ENCODE measurements at places on chromosomes 1 and 21.

GRCh38 chr1:6098303-6099215 is 52.9 kb downstream of the KCNAB2 start:
- DNase-seq: peak; percentile 26

DNA sequence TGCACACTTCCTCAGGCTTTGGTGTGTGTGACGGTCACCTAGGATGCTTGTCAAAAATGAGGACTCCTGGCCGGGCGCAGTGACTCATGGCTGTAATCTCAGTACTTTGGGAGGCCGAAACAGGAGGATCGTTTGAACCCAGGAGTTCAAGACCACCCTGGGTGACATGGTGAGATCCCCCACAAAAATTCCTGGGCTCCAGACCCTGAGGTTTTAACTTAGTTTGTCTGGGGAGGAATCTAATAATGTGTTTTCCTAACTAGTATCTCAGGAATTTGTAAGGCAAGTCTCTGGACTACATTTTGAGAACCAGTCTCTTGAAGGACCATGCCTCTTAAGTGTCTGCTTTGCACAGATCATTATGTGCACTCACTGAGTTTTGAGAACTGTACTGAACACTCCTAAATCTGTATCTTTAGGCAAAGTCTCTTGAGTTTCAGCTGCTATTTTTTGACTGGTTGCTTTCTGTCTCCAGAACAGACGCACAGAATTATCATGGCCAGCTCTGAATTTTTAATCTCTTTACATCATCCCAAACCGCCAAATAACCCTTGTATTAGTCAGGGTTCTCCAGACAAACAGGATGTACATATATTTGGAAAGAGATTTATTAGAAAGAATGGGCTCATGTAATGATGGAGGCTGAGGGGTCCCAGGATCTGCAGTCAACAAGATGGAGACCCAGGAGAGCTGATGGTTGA is 45.5 kb upstream of the VANGL1 start:
- DNase-seq: peak; percentile 68

DNA sequence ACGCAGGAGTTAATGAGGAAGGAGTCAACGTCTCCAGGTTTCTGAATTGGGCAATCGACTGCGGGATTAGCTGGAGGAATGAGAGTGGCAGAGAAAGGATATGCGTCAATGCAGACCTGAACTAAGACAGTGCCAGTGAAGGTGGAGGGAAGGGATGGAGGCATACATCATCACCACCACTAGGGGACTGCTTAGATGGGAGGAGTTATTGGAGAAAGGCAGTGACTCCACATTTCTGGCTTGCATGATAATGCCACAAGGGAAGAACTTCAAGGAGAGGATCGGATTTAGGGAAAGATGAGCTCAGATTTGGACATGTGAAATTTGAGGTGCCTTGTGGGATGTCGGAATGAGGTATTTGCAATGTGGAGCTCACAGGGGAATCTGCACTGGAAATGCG is 17.5 kb downstream of the VASH2 start:
- DNase-seq: peak; percentile 73

GRCh38 chr1:202145068-202145743 is 669 bp upstream of the ARL8A start:
- no peak for DNase-seq

GRCh38 chr1:61221642-61222041 is 139.3 kb downstream of the NFIA start:
- DNase-seq: no peak

- no peak for DNase-seq
Observed at GRCh38 chr1:70383483-70383882, 27.6 kb upstream of the CTH start.

DNA sequence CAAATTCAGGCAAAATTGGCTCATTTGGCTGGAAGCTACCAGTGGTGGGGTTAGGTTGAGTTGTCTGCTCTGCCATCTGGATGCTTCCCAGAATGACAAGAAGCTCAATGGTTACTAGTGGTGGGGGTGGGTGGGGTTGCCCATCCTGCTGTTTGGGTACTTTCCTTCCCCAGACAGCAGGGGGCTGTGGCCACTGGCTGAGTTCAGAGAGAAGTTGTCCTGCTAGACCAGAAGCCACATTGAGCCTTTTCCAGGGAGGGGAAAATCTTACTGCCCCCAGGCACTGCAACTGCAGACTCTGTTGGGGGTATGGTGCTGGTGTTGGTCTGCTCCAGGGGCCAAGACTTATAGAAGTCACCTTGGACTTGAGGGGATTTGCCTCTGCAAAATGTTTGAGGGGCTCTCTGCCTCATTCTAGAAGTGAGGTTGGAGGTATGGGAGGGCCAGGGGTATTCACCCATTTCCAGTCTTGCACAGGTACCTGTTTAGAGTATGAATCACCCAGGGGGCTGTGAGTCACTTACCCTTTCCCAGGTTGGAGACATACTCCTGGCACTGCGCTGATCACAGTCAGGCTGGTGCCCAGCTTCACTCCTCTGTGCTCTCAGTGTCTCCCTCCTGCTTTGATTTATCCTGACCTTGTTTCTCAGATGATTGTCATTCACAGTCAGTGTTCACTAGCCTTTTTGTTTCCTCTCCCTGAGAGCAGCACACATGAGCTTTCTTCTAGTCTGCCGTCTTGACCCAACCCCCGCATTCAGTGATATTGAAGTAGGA is 89.1 kb upstream of the NEGR1 start:
- DNase-seq: no peak

GRCh38 chr1:184906761-184907160 is 67.5 kb downstream of the NIBAN1 start:
- DNase-seq: peak; percentile 55

GRCh38 chr1:184118046-184118445 is 66.5 kb downstream of the TSEN15 start:
- DNase-seq: peak; percentile 98

DNA sequence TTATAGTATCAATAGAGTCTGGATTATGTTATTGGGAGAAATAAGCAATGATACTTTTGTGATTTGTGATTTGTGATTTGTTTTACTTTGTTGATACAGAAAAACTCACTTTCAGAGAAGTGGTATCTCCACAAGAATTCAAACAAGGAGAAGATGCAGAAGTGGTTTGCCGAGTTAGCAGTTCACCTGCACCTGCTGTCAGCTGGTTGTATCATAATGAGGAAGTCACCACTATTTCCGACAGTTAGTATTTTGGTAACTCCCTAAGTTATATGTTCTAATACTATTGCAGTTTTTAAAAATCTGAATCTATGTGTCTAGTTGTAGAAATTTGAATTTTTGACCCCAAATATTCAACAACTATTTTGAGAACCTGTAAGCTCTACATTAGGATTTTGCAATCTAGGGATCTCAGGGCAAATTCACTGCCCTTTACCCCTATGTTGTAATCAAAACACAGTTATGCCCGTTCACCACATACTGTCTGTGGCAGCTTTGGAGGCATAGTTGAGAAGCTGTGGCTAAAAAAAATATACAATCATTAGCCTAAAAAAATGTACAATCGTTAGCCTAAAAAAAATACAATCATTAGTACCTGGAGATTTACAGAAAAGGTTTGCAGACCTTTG is 288.1 kb downstream of the NCAM2 start:
- no peak for DNase-seq

GRCh38 chr1:86618358-86618757 is 71.5 kb downstream of the CLCA4 start:
- DNase-seq: no peak

- peak; percentile 30 for DNase-seq
Observed at GRCh38 chr1:171389171-171389570, 75.2 kb downstream of the FMO4 start.

DNA sequence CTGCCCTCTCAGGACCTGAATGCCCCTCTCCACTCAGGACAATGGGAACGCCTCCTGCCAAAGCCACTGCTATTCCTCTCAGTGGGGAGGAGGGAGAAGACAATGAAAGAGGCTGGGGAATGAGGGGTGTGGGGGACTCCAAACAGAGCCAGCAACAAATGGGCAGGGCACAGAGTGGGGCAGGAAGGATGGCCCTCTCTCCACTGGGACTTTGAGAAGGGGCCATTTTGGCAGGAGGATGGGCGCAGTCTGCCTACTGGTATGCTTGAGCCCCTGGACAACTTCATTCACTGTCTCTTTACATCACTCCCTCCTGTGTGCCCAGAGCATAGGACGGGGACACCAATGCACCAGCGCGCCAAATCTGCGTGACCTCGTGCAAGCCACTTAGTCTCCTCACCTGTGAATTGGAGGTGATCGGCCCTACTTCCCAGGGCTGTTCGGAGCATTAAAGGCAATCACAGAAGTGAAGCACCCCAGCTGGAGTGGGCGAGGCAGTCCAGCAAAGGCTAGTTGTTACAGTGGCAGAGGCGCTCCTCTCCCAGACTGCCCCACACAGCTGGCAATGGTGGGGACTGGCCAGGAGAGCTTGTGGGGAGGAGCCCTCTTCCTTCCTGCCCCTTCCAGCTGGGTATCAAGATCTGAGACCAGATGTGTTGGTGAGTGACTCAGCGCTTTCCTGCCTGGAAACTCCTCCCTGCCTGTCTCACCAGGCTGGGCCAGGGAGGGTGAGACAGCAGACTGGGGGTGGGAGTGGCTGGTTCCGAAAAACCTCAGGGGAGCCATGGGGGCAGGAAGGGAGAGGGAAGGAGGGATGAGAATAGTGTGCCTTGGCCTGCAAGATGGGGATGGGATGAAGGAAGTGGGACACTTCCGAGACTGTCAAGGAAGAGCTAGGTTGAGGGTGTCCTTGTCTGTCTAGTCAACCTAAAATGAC is 22.4 kb upstream of the SYNC start:
- DNase-seq: peak; percentile 95

- no peak for DNase-seq
Observed at GRCh38 chr1:41627491-41628280, 143.2 kb upstream of the EDN2 start.

GRCh38 chr1:209038735-209039134 is 544.8 kb upstream of the CAMK1G start:
- DNase-seq: no peak

DNA sequence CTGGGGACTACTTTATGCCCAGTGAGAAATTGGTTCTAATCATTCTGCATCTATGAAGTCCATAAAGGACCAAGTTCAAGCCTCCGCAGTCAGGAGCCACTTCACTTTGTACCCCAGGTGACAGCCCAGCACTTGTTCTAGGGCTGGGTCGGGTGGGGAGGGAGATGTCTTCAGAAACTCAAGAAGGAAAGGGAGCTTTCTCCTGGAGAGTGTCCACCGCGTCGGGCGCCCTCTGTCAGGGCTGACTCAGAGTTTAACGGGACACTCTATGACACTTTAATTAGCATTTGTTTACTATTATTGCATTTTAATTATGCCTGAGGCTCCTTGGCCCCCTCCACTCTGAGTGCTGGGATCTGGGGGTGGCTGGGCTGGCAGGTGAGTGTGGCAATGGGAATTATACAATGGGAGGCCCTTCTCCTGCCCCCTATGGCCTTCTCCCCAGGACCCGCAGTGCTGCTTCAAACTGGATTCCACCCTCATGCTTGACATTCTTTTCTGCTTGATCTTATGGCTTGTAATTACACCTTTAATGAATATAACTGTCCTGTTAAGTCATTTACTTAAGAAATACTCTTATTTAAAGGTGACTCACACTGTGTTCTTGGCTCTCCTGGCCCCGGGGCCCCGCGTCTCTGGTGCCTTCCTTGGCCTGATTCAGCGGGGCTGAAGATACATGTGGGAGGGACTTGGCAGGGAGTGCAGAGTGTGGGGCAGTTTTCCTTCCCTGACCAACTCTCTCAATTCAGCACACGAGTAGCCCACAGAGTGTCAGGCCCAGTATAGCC is 136.6 kb downstream of the PLXNA2 start:
- peak; percentile 33 for DNase-seq

DNA sequence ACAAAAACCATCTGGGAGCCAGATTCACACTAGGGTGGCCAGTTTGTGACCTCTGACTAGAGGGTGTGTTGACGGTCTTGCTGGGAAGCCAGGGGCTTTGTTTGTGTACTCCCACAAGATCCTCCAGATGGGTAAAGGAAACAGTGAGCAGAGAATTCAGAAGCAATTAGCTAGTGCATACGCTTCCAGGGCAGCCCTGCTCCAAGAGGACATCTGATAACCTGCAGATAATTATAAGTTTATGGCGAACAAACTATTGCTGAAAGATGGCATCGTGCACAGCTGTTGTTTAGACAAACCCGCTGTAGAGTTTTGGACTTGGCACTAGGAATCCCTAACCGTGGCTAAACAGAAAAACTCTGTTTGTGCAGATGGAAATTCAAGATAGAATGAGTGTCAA is 326.4 kb downstream of the TGFB2 start:
- no peak for DNase-seq

DNA sequence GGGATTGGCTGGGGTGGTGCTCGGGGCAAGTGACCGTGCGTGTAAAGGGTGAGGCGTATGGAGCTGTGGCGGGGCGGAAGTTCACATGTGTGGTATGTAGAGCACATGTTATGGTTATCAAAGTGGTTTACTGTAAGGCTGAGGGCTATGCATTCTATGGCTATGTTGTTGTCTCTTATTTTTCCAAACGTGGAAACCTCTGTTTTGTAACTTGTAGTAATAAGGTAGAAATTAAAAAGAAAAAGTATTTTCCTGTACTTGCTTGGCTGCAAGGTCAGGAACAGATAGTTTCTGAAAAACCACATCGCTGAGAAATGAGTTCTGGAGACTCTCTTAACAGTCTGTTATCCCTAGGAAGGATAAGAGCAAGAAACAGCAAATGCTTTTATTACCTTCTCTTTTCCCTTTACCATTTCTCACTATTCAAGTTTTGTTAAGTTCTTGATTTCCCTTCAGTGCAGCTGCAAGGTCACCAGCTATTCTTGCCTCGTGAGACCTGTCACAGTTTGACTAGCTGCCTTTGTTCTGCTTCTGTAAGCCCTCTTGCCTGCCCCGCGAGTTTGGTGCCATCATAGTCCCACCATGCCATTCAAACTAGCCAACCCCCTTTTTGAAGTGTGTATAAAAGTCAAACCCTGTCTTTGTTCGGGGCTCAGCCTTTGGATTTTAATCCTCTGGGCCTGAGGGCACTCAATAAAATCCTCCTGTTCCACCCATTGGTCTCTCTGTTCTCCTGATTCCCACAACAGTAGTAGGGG is 9.5 kb downstream of the RNU1-2 start:
- DNase-seq: peak; percentile 90

GRCh38 chr21:31261759-31262158 is 82.3 kb downstream of the TIAM1 start:
- DNase-seq: no peak

DNA sequence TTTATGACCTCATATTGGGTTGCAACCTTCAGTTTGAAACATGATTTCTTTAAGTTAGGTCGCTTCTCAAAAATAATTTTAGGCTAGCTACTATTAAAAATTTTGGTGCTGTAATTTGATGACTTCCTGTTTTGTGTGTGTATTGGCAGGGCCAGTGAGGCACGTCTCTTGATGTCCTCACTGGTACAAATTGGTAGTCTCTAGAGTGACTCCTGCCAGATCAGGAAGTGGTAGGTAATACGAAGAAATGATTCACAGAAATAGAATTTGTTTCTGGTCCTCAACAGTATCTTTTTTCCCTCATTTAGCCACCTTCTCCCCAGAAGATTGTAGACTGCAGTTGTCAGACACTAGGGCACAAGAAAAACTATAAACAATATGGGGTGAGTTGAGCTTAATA is 120.9 kb upstream of the KIAA1614 start:
- peak; percentile 4 for DNase-seq

GRCh38 chr1:111406321-111406768 is 21.2 kb downstream of the OVGP1 start:
- DNase-seq: no peak

Measured in fibroblast of skin of scalp (primary cell).